ENCODE measurements at places on chromosomes 1 and 21.
A peak's percentile ranks its signal among the peaks of the same experiment; 100 is the strongest.

DNA sequence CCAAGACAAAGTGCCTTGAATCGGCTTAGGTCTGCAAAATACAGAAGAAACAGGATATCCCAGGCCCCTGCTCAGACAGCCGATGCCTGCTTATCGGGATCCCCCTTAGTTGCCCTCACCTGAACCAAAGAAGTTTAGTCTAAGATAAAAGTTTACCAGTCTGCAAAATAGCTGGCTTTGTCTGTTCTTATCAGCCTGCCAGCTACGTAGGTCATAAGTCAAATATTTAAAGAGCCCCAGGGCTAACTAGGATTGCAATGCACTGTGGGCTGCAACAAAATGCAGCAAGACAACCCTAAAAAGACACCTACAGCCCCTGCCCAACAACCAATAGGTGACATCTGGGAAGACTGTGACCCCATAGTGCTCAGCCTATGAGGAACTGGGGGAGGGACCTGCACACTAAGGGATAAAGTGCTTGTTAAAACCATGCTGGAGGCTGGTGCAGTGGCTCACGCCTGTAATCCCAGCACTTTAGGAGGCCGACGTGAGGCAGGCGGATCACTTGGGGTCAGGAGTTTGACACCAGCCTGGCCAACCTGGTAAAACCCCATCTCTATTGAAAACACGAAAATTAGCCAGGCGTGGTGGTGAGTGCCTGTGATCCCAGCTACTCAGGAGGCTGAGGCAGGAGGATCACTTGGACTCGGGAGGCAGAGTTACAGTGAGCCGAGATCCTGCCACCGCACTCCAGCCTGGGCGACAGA lies 27.4 kb downstream of the LRRC3 start:
- peak; percentile 59 for DNase-seq

GRCh38 chr1:100308777-100309176 lies 42.8 kb downstream of the RTCA start:
- DNase-seq: no peak

- no peak for DNase-seq
Measured at GRCh38 chr1:162191396-162192305, 122.2 kb downstream of the NOS1AP start.

DNA sequence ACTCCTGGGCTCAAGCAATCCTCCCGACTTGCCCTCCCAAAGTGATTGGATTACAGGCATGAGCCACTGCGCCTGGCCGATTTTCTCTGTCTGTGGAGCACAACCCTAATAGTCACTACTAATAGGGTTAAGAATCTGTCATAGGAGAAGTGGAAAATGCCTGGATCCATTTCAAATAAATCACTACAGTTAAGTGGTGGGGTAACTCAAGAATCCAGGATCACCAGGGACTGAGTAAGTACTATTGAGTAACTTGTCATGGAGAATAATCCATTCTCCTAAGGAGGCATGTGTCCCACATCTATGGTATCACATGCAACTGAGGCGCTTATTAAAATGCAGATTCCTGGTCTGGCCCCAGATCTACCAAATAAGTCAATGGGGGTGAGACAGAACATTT lies 53.2 kb downstream of the OPTC start:
- no peak for DNase-seq

GRCh38 chr1:225485226-225485625 lies 57.4 kb upstream of the LBR start:
- DNase-seq: no peak

- no peak for DNase-seq
Measured at GRCh38 chr1:154867841-154868605, 2.1 kb downstream of the KCNN3 start.
